Body of pancreas (tissue), 4 donors: ENCODE measurements at places on chromosomes 3 and 15. TPM values are rescaled to one million over a fixed set of nuclear protein-coding genes. Genes with fewer than 3 reads are reported as not detected.

- no peak overlapping the region for H3K27ac ChIP-seq
- H3K36me3 ChIP-seq: no peaks in the 10 kb centered on the region
- H3K27me3 ChIP-seq: no peaks in the 10 kb centered on the region
- DNase-seq: no peak
- no peaks in the 10 kb centered on the region for H3K4me1 ChIP-seq
- no peak overlapping the region for H3K4me3 ChIP-seq
Observed at GRCh38 chr15:101543026-101543390, 53.5 kb upstream of the PCSK6 start.

GRCh38 chr3:107643038-107643883 lies 120.5 kb downstream of the BBX start:
- no peaks in the 10 kb centered on the region for H3K4me1 ChIP-seq
- H3K27ac ChIP-seq: no peak overlapping the region
- DNase-seq: no peak
- H3K27me3 ChIP-seq: no peaks in the 10 kb centered on the region
- no peaks in the 10 kb centered on the region for H3K36me3 ChIP-seq

ZNF80 gene
- total RNA-seq: not detected

GRCh38 chr3:132753946-132754345 lies 31.7 kb upstream of the NPHP3 start:
- no peak overlapping the region for H3K27ac ChIP-seq
- H3K27me3 ChIP-seq: no peaks in the 10 kb centered on the region
- H3K36me3 ChIP-seq: no peaks in the 10 kb centered on the region

NANOGP8 gene
- not detected for total RNA-seq

TNIK gene
- 7.6 TPM for total RNA-seq

A4GNT gene
- 1.8 TPM for total RNA-seq

DNA sequence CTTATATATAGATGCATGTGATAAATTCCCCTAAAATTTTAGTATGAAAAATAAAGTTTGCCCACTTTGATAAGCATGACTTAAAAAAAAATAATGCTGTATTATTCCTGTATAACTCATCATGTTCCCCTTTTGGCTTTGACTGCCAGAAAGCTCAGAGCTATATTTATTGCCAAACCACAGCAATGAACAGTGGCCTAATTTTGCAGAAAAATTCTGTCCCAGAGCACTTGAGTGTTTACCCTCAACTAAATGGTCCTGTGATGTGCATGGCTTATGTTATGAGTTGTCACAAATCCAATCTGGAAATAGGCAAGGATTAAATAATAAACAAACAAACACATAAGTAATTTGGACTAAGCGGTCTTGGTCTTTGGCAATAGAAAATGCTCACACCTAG lies 276.7 kb downstream of the SLC9A9 start:
- no peaks in the 10 kb centered on the region for H3K27me3 ChIP-seq
- H3K27ac ChIP-seq: no peak overlapping the region
- no peak overlapping the region for H3K4me3 ChIP-seq
- H3K36me3 ChIP-seq: no peaks in the 10 kb centered on the region
- no peak for DNase-seq
- no peaks in the 10 kb centered on the region for H3K4me1 ChIP-seq

DNA sequence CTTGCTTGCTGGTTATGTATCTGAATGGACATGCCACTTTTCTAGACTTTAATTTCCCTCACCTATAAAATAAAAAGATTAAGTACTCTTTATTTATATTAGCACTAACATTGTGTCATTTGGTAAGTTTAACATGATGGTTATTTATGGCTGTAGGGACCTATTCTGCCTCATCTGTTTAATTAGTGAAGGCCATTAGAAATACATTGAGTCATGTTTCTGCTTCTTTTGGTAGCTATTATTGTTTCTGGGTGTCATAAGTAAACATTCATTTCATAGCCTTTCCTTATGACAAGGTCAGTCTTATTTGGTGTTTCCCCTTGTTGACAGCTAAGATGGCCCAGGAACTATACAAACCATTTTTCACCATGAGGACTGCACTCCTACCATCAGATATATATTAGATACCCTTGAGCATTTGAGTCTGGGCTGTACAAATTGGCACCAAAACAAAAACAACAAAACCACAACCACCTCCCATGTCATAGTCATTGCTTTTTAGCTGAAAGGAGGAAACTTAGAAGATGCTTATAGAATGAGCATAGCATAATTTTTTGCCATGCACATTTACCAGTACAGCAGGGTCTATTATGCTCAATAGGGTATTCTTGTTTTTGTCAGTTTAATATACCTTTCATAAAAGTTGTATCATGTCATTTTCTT lies 39.3 kb downstream of the SRP14 start:
- H3K27me3 ChIP-seq: no peaks in the 10 kb centered on the region
- DNase-seq: no peak
- peaks cover 11% of the 10 kb centered on the region for H3K36me3 ChIP-seq
- H3K4me1 ChIP-seq: peaks cover 7% of the 10 kb centered on the region
- H3K4me3 ChIP-seq: no peak overlapping the region

- H3K4me1 ChIP-seq: peaks cover 83% of the 10 kb centered on the region
- H3K36me3 ChIP-seq: no peaks in the 10 kb centered on the region
- DNase-seq: no peak
- H3K4me3 ChIP-seq: no peak overlapping the region
- no peaks in the 10 kb centered on the region for H3K27me3 ChIP-seq
Observed at GRCh38 chr3:141072950-141073349, 21.8 kb downstream of the SPSB4 start.

DNA sequence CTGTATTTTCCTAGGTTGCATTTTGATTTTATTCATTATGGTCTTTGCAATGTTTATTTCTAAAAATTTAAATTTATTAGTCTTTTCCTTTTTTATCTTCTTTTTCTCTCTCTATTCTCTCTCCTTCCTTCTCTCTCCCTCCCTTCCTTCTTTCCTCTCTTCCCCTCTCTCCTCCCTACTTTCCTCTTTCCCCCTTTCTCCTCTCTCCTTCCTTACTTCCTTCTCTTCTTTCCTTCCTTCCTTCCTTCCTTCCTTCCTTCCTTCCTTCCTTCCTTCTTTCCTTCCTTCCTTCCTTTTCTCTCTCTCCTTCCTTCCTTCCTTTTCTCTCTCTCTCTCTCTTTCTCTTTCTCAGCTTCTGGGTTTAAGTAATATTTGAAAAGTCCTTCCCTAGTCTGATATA lies 72.8 kb upstream of the RASGRF1 start:
- no peaks in the 10 kb centered on the region for H3K27me3 ChIP-seq
- DNase-seq: no peak
- H3K27ac ChIP-seq: no peak overlapping the region
- H3K36me3 ChIP-seq: no peaks in the 10 kb centered on the region
- no peak overlapping the region for H3K4me3 ChIP-seq

DNA sequence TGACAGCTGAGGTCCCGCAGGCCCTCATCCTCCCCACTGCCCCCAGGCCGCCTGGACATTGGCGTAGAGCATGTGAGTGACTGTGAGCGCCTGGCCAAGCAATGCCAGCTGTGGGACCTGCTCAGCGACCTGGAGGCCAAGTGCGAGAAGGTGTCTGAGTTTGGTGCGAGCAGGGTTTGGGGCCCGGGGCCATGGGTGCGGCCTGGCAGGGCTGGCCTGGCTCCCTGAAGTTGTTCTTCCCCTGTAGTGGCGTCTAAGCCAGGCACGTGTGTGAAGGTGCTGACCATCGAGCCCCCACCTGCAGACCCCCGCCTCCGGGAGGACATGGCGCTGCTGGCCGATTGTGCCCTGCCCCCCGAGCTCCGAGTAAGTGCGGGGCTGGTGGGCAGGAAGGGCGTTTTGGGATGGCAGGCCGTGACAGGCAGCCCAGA lies 4.2 kb downstream of the ABTB1 start:
- H3K36me3 ChIP-seq: peaks cover 2% of the 10 kb centered on the region
- H3K27me3 ChIP-seq: no peaks in the 10 kb centered on the region
- H3K4me3 ChIP-seq: no peak overlapping the region
- H3K27ac ChIP-seq: no peak overlapping the region
- H3K4me1 ChIP-seq: peaks cover 15% of the 10 kb centered on the region
- peak; percentile 3 for DNase-seq

- H3K4me1 ChIP-seq: peaks cover 21% of the 10 kb centered on the region
- peak within 1 kb of the TSS; percentile 23 for H3K4me3 ChIP-seq
- H3K36me3 ChIP-seq: no peaks in the 10 kb centered on the region
- peak; percentile 20 for DNase-seq
- H3K27me3 ChIP-seq: no peaks in the 10 kb centered on the region
Observed at GRCh38 chr3:157436583-157437291, at the start of gene PTX3. Gene PTX3, plus strand, starts transcription at chr3:157436850. Its CDS starts 84 bp downstream, at chr3:157436934.

DNA sequence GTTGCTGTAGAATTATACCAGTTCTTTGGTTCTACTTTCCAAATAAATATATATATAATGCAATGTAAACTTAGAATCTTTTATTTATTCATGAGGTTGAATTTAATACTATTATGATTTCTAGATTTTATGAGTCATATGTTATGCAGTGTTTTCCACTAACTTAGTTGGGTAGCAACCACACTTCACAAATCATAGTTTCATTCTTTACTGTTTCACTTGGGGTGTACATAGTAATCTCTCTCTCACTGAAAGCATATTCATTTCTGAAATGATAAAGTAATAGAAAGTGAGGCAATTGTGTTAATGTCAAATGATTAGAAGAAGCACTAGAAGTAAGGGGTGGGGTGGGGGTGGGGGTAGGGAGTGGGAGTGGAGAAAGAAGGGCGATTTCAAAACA lies 52.6 kb downstream of the IQCH start:
- no peaks in the 10 kb centered on the region for H3K27me3 ChIP-seq
- no peaks in the 10 kb centered on the region for H3K36me3 ChIP-seq
- H3K27ac ChIP-seq: no peak overlapping the region

UPK1B gene
- total RNA-seq: 6.6 TPM

DNA sequence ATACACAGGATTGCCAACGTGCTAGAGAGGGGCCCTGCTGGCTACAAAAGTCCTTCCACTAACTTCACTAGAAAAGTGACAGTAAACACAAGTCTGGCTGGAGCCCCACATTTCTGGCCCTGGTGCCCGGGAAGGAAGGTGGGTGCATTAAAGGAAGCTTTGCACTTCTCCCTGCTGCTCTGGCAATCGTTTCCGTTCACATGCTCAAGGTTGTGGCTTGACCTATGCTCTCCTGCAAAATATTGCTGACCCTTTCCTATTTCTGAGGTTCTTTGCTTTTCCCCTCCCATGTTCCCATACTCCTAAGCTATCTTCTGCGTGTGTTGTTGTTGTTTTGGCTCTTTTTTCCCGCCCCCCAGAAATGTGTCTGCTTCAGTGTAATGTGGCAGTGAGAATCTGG lies 9.1 kb upstream of the CCR3 start:
- H3K27me3 ChIP-seq: no peaks in the 10 kb centered on the region
- H3K27ac ChIP-seq: no peak overlapping the region
- no peak overlapping the region for H3K4me3 ChIP-seq

- DNase-seq: peak; percentile 22
- no peaks in the 10 kb centered on the region for H3K4me1 ChIP-seq
- no peak overlapping the region for H3K27ac ChIP-seq
- H3K4me3 ChIP-seq: no peak overlapping the region
- H3K27me3 ChIP-seq: no peaks in the 10 kb centered on the region
- H3K36me3 ChIP-seq: no peaks in the 10 kb centered on the region
Observed at GRCh38 chr3:118501152-118501551, 533.5 kb downstream of the IGSF11 start.

GRCh38 chr3:158769549-158769948 lies 32.3 kb upstream of the MFSD1 start:
- H3K4me3 ChIP-seq: no peak overlapping the region
- no peaks in the 10 kb centered on the region for H3K36me3 ChIP-seq
- DNase-seq: no peak
- H3K27ac ChIP-seq: no peak overlapping the region
- no peaks in the 10 kb centered on the region for H3K27me3 ChIP-seq
- peaks cover 20% of the 10 kb centered on the region for H3K4me1 ChIP-seq

GRCh38 chr15:96595951-96596350 lies 265.5 kb downstream of the NR2F2 start:
- no peak overlapping the region for H3K27ac ChIP-seq
- no peak overlapping the region for H3K4me3 ChIP-seq
- peaks cover 3% of the 10 kb centered on the region for H3K27me3 ChIP-seq
- H3K36me3 ChIP-seq: no peaks in the 10 kb centered on the region

- DNase-seq: no peak
- no peak overlapping the region for H3K4me3 ChIP-seq
- no peaks in the 10 kb centered on the region for H3K4me1 ChIP-seq
- H3K36me3 ChIP-seq: no peaks in the 10 kb centered on the region
Observed at GRCh38 chr15:79341396-79341795, 30.5 kb downstream of the TMED3 start.

- H3K4me1 ChIP-seq: peaks cover 13% of the 10 kb centered on the region
- H3K4me3 ChIP-seq: no peak overlapping the region
- H3K27me3 ChIP-seq: no peaks in the 10 kb centered on the region
- no peak for DNase-seq
- no peaks in the 10 kb centered on the region for H3K36me3 ChIP-seq
Observed at GRCh38 chr15:90261811-90262210, 3.7 kb upstream of the NGRN start.

DNA sequence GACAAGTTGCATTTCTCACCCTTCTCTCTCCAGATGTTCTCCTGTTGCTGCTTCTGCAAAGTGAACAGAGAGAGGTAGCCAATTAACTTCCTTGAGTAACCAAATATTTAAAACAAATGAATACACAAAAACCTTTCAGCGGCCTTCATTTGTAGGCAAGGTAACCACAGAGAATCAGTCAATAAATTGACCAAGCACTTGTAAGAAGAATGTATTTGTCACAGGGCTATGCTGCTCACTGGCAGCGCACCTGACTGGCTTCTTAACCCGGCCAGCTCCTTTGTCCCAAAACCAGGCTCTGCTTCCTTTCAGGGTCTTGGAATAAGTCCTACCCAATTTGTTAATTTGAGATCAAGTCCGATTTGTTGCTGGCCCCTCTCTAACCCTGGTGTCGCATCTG lies 43.5 kb upstream of the STXBP5L start:
- no peak overlapping the region for H3K4me3 ChIP-seq
- H3K27me3 ChIP-seq: no peaks in the 10 kb centered on the region
- no peaks in the 10 kb centered on the region for H3K4me1 ChIP-seq
- H3K27ac ChIP-seq: no peak overlapping the region
- H3K36me3 ChIP-seq: no peaks in the 10 kb centered on the region
- DNase-seq: no peak

CCDC39 gene
- total RNA-seq: 0.26 TPM

- no peak overlapping the region for H3K27ac ChIP-seq
- no peak for DNase-seq
- no peaks in the 10 kb centered on the region for H3K4me1 ChIP-seq
- H3K27me3 ChIP-seq: no peaks in the 10 kb centered on the region
- no peak overlapping the region for H3K4me3 ChIP-seq
- H3K36me3 ChIP-seq: no peaks in the 10 kb centered on the region
Observed at GRCh38 chr3:176855901-176856486, 341.3 kb downstream of the TBL1XR1 start.

GRCh38 chr3:126908752-126909275 lies 74.1 kb upstream of the PLXNA1 start:
- H3K27me3 ChIP-seq: no peaks in the 10 kb centered on the region
- H3K27ac ChIP-seq: no peak overlapping the region
- H3K4me1 ChIP-seq: no peaks in the 10 kb centered on the region
- H3K36me3 ChIP-seq: no peaks in the 10 kb centered on the region

GRCh38 chr3:155188031-155188430 lies 105.5 kb downstream of the STRIT1 start:
- H3K36me3 ChIP-seq: no peaks in the 10 kb centered on the region
- H3K4me1 ChIP-seq: no peaks in the 10 kb centered on the region
- no peak for DNase-seq
- no peak overlapping the region for H3K27ac ChIP-seq
- no peaks in the 10 kb centered on the region for H3K27me3 ChIP-seq

GRCh38 chr3:32097768-32098167 lies 8.7 kb upstream of the GPD1L start:
- no peak overlapping the region for H3K27ac ChIP-seq
- no peaks in the 10 kb centered on the region for H3K27me3 ChIP-seq
- no peak overlapping the region for H3K4me3 ChIP-seq
- DNase-seq: no peak
